Effector memory CD8-positive, alpha-beta T cell (primary cell): ENCODE measurements at places on chromosomes 7 and 10.

- no peaks in the 10 kb centered on the region for H3K4me1 ChIP-seq
- H3K4me3 ChIP-seq: no peak overlapping the region
- H3K36me3 ChIP-seq: peaks cover 10% of the 10 kb centered on the region
- H3K27me3 ChIP-seq: no peaks in the 10 kb centered on the region
- DNase-seq: no peak
Measured at GRCh38 chr10:102602272-102603045, 41.8 kb upstream of the TRIM8 start.

GRCh38 chr7:82678259-82678658 is 234.7 kb upstream of the CACNA2D1 start:
- peak overlapping the region; percentile 11 for H3K27ac ChIP-seq
- no peaks in the 10 kb centered on the region for H3K36me3 ChIP-seq
- DNase-seq: no peak
- H3K27me3 ChIP-seq: no peaks in the 10 kb centered on the region

- H3K27me3 ChIP-seq: peaks cover 41% of the 10 kb centered on the region
- no peak for DNase-seq
- H3K4me3 ChIP-seq: no peak overlapping the region
Measured at GRCh38 chr10:132113766-132114365, 48.1 kb downstream of the JAKMIP3 start.

DNA sequence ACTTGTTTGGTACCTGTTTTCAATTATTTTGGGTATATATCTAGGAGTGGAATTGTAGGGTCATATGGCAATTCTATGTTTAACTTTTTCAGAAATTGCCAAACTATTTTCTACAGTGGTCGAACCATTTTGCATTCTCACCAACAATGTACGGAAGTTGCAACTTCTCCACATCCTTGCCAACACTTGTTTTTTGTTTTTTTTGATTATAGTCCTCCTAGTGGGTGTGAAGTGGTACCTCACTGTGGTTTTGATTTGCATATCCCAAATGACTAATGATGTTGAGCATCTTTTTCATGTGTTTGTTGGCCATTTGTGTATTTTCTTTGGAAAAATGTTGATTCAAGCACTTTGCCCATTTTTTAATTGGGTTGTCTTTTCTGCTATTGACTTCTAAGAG is 122.1 kb downstream of the RPS24 start:
- H3K27me3 ChIP-seq: peaks cover 15% of the 10 kb centered on the region
- no peak overlapping the region for H3K4me3 ChIP-seq
- H3K36me3 ChIP-seq: no peaks in the 10 kb centered on the region
- no peaks in the 10 kb centered on the region for H3K4me1 ChIP-seq
- no peak for DNase-seq

DNA sequence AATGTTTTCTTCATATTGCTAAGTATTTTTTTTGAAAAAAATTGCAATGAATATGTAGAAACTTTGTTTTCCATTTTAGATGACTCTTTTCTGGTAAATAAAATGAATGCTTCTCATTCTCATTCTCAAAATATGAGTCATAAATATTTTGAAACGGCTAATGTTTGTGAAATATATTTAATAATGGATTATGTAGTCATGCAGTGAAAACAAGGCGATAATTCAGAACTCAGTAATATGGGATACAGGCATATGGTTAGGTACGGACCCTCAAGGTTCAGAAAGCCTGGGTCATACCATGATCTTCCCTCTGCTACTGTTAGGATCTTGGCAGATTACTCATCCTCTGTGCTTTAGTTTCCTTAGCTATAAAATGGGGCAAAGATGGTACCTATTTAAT is 46.2 kb upstream of the SLC39A12 start:
- DNase-seq: no peak
- H3K27ac ChIP-seq: no peak overlapping the region
- peaks cover 17% of the 10 kb centered on the region for H3K27me3 ChIP-seq
- H3K4me1 ChIP-seq: no peaks in the 10 kb centered on the region
- H3K36me3 ChIP-seq: no peaks in the 10 kb centered on the region

DNA sequence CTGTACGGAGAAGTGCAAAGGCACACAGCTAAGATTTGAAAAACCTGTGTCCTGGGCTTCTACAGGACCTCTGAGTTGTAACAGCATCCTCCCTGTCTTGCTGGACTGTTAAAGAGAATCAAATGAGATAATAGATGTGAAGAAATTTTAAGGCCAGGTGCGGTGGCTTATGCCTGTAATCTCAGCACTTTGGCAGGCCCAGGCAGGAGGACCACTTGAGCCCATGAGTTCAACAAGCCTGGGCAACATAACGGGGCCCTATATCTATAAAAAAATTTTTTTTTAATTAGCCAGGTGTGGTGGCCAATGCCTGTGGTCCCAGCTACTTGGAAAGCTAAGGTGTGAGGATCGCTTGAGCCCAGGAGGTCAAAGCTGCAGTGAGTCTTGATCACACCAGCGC is 2.9 kb upstream of the ARHGAP21 start:
- H3K27ac ChIP-seq: no peak overlapping the region
- H3K4me1 ChIP-seq: peaks cover 5% of the 10 kb centered on the region
- H3K36me3 ChIP-seq: peaks cover 10% of the 10 kb centered on the region
- no peak for DNase-seq

DNA sequence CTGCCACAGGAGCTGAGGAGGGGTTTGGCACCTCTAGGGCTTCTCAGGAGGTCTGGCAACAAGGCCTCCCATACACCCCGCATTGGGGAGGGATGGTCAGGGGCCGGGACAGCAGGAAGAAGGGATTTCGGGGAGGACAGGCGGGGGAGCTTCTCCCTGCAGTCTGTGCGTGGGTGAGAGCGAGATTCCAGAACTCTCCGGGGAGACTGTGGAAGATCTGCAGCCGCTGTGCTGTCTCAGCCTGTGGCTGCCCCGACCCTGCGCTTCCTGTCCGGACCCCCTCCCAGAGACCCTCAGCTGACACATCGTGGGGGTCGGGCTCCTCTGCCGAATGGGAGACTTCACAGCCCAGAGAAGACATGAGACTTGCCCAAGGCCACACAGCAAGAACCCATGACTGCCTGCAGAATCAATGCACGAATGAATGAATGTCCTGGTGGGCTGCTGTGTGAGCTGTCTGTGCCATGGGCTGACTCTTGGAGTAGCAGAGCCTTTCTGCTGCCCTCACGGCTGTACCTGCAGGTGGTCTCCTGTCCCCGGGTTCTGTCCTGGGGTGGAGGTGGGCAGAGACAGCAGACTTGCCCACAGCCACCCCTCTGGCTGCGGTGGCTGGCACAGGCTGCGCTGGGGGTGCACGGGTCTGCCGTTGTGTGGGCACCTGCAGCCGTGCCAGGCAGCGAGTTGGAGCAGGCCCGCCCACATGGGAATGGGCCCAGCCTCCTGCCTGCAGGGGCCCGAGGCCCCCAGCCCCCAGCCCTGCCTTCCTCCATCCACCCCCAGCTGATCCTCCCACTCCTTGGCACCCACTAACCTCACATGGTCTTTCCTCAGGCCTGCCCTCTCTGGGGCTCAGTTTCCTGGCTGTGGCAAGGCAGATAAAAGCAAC is 16.3 kb upstream of the LFNG start:
- no peak overlapping the region for H3K4me3 ChIP-seq
- H3K4me1 ChIP-seq: peaks cover 17% of the 10 kb centered on the region
- DNase-seq: no peak
- H3K36me3 ChIP-seq: peaks cover 19% of the 10 kb centered on the region

DNA sequence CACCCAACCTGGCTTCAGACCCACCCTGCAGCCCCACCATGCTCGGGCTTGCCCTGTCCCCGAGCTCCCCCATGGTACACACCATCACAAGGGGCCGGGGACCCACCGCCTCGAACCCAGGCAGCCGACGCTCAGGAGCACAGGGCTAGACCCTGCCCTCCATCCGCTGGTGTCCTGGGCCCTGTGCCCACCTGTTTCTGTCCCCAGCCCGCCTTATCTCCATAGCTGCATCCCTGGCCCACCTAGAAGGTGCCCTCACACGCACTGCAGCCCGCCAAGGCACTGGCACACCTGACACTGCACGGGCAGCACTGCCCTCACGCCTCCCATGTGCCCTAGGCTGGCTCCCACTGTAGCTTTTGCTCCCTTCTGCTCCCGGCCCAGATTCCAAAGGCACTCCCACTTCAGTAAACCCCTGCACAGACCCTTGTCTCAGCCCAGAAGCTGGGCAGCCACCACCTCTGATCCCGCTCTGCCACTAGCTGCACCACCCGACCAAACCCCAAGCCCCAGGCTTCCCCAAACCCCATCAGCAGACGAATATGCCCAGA is 17.1 kb downstream of the YKT6 start:
- no peak for DNase-seq
- peaks cover 1% of the 10 kb centered on the region for H3K4me1 ChIP-seq
- peak overlapping the region; percentile 59 for H3K27ac ChIP-seq
- H3K27me3 ChIP-seq: no peaks in the 10 kb centered on the region
- peaks cover 22% of the 10 kb centered on the region for H3K36me3 ChIP-seq

DNA sequence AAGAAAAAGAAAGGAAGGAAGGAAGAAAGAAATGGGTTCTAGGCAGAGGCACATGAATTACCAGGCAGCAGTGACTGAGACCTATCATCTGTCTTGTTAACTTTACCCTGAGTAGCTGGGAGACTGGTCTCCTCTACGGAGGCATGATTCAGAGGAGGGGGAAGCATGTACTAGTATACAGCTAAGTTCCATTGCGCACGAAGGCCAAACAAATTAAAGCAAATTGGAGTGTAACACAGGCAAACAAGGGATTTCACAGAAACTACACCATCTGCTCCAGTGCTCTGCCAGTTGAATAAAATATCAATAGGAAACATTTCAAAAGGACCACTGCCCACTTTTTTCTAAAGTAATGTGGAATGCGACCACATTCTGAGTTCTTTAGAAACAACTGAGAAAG is 65.9 kb upstream of the RSU1 start:
- peak overlapping the region; percentile 41 for H3K27ac ChIP-seq
- H3K4me3 ChIP-seq: no peak overlapping the region
- no peaks in the 10 kb centered on the region for H3K27me3 ChIP-seq
- H3K36me3 ChIP-seq: no peaks in the 10 kb centered on the region
- DNase-seq: no peak

- H3K4me3 ChIP-seq: no peak overlapping the region
- H3K27me3 ChIP-seq: peaks cover 77% of the 10 kb centered on the region
- no peak for DNase-seq
- no peaks in the 10 kb centered on the region for H3K4me1 ChIP-seq
- no peaks in the 10 kb centered on the region for H3K36me3 ChIP-seq
Measured at GRCh38 chr10:69965919-69966662, 86.6 kb upstream of the MACROH2A2 start.

- peaks cover 3% of the 10 kb centered on the region for H3K4me1 ChIP-seq
- H3K36me3 ChIP-seq: no peaks in the 10 kb centered on the region
- H3K27ac ChIP-seq: no peak overlapping the region
- H3K4me3 ChIP-seq: no peak overlapping the region
Measured at GRCh38 chr10:93813507-93814465, 56.0 kb downstream of the LGI1 start.
